ENCODE measurements at places on chromosomes 1 and 21.

GRCh38 chr1:107952989-107953388, 12.0 kb downstream of the VAV3 start:
- DNase-seq, result no peak

- DNase-seq, result no peak
Observed at GRCh38 chr1:211386921-211387320, 60.3 kb downstream of the TRAF5 start.

GRCh38 chr1:39434797-39435395, 56.5 kb upstream of the BMP8A start:
- DNase-seq, result no peak

DNA sequence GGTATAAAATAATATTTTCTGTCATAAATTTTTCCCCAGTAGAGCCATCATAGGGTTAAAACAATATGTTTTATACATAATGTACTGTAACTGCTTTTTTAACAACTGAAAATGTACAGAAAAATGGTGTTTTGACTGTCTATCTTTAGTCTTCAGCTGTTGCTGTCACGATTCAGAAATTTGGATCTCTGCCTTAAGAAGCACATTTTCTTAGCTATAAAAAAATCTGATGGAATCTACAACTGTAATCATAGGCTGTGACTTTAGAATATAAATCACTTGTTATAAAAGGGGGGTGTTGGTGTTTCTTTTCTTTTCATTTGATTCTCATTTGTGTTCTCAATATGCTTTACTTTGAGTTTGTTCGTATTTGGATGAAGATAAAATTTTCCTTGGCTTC, 187.5 kb downstream of the PDE4B start:
- DNase-seq, result no peak

GRCh38 chr1:112356765-112357164, 39.2 kb upstream of the CTTNBP2NL start:
- DNase-seq, result no peak

GRCh38 chr1:198019126-198019525, 102.0 kb downstream of the LHX9 start:
- no peak for DNase-seq

DNA sequence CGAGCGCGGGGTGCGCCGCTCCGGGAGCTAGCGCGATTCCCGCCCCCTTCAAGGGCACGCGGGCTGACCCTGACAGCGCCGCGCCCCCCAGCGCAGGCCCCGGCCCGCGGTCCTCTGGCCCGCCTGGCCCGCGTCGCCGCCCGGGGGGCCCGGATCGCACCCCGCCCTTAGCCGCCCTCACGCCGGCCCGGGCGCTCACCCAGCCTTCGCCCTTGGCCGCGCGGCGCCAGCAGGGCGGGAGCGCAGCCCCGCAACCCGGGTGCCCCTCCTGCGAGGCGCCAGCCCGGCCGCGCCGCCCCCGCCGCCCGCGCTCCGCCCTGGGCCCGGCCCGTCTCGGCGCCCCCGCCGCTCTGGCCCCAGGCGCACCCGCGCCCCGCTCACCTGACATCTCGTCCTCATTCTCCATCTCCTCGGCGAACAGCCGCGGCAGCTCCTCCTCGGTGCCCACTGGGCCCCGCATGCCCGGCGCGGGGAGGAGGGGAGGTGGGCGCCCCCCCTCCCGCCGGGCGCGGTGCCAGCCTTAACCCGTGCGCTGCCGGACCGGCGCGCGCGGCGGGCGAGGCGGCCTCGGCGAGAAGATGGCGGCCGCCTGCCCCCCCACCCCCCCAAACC, 451 bp downstream of the CHD5 start:
- no peak for DNase-seq

DNA sequence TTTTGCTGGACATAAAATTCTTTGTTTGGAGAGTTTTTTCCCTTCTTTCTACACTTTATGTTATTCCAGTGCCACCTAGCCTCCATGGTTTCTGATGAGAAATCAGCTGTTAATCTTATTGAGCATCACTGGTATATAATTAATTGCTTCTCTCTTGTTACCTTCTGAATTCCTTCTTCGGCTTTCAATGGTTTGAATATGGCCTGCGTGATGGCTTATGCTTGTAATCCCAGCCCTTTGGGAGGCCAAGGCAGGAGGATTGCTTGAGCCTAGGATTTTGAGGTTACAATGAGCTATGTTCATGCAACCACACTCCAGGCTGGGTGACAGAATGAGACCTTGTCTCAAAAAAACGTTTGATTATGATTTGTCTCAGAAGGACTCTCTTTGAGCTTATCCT, 13.0 kb upstream of the CNIH4 start:
- DNase-seq, result no peak

- DNase-seq, result peak; percentile 7
Observed at GRCh38 chr1:221439747-221440501, 302.0 kb downstream of the DUSP10 start.

- peak; percentile 27 for DNase-seq
Observed at GRCh38 chr1:216750031-216750627, 26.9 kb upstream of the ESRRG start.

DNA sequence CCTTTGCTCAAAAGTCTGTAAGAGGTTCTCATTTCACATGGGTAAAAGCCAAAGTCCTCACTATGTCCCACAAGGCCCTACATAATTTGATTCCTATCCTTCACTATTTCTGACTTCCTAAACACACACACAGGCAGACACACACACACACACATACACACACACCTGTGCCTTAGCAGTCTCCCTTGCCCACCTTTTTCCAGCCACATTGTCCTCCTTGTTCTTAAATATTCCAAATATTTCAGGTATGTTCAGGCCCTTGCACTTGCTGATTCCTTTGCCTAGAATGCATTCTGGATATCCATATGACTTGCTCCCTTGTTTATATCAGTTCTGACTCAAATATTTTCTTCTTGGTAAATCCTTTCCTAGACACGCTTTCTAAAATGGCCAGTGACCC, 54.6 kb downstream of the NTNG1 start:
- no peak for DNase-seq

GRCh38 chr1:59212706-59213105, 84.2 kb upstream of the FGGY start:
- DNase-seq, result no peak

DNA sequence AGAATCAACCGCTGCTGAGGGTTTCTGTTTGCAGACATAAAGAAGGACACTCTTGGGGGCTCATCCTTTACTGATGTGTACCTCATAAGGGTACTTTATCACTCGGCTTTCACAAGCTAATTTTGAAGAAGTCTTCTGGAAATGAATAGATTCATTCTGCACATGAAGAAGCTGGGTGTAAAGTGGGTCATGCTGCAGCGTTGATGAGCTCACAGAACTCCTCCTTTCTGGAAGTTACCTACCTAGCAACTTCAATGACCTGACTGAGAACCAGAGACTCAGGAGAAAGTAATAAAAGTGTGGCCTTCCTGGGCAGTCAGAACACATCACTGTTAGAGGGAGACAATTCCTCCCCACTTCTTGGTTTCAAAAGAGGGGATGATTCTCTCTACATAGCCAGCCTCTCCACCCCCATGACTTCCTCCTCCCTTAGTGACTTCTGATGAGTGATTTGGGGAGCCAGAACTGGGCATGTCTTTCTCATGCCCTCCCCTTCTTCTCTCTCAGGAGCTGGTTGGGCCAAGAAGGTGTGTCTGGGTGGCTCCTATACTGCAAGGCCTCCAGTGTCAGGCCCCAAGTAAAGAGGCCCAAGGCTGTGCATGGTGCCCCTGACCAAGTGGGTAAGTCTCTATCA, 27.0 kb downstream of the PCNX2 start:
- DNase-seq, result no peak

GRCh38 chr1:194013561-194013960, 827.1 kb upstream of the B3GALT2 start:
- no peak for DNase-seq

GRCh38 chr1:1559066-1559465, 15.6 kb downstream of the SSU72 start:
- DNase-seq, result no peak

DNA sequence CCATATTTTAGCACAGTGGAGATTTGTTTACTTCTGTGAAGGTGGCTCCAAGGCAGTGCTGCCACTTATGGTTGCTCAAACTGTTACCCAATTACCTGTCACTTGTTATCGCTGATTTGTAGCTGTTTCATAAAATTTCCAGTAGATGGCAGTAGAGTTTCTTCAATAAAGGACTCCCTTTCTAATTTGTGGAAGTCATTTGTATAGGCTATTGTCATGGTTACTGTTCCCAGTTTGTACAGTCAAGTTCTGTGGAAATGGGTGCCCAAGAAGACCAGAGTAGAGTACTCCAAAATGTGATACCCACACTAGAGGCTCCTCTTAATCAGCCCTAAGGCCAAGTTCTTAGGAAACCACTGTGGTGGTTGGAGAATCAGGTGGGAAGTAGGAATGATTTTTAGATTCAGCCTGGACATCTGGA, 186.1 kb downstream of the CLEC20A start:
- DNase-seq, result peak; percentile 81

DNA sequence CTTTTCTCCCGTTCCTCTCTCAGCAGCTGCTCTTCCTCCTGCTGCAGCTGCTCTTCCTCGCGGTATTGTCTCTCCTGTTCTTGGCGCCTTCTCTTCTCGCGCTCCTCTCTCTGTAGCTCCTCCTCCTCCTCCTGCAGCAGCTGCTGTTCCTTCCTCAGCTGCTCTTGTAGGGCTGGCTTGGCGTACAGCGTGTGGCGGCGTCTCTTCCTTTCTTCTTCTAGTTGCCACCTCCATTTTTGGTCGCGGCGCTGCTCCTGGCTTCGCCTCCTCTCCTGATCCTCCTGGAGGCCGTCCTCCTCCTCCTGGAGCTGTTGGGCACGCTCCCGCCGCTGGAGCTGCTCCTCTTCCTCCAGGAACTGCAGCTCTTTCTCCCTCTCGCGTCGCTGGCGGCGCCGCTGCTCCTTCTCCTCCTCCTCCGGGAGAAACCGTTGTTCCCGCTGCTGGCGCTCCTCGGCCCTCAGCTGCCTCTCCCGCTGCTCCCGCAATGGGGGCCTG, 4.8 kb downstream of the TCHH start:
- peak; percentile 53 for DNase-seq

DNA sequence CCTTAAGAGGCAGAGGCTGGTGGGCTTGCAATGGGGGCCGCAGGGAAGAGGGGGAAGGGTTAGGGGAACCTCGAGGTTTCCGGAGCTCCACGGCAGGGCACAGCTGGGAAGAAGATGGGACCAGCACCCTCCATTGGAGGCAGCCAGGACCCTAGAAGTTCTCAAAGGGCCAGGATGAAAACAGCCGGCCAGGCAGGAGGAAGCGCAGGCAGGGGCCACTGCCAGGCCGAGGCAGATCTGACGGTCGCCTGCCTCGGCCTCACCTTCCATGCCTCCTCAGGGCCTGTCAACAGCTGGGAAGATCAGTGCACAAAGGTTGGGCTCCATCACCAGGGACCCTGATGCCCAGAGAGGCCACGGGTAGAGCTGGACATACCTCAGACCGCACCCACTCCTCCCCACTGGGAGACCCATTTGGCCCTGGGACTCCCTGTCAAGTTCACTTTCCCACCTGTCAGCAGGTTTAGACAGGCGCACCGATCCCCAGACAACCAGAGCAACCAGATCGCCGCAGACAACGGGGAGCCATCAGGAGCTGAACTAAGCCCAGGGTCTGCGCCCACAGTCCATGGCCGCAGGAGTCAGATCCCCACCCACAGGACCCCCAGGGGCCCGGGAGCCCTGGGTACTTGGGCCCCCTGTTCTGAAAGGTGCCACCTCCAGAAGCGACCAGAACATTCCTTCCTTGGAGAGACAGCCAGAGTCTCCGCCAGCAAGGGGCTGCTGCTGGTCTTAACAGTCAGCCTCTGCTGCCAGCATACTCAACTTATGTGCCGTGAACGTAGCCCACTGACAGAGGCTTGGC, 2.2 kb downstream of the SLC19A1 start:
- DNase-seq, result no peak

DNA sequence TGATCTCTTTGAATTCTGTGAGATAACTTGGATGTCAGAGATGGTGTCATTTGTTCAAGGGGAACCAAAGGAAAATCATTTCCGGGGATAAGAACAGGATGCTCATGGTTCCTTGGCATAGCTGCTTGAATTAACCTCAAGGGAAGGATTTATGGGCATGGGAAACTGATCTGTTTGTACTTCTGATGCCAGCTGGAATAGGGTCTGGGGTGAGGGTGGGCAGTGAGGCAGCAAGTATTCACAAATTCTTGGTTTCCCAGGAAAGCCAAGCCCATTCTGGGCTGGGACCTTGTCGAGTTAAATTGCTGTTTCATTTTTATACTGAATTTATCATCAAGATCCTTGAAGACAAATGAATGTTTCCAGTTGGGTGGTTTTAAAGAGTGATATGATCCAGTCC, 14.1 kb downstream of the INTS3 start:
- no peak for DNase-seq

DNA sequence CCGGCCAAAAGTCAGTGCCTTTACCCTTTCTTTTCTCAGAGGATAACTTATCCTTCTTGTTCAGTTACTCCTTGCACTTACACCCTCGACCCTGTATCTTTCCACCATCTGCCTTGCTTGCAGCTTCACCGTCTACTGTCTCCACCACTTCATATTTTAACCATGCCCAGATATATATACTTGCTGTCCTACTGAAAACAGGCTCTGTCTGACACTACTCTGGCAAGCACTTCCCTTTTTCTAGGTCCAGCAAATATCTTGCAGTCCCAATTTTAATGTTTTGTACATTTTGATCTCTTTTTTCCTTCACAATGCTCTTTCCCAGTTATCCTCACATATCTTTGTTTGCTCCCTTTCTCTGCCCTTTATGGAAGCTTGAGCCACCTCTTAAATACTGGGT, 308.6 kb downstream of the TPR start:
- DNase-seq, result no peak

- DNase-seq, result peak; percentile 38
Observed at GRCh38 chr21:42669041-42669440, 15.6 kb downstream of the PDE9A start.

GRCh38 chr1:231387770-231388669, 34.1 kb downstream of the EGLN1 start:
- no peak for DNase-seq

GRCh38 chr1:118992868-118993699, 4.9 kb upstream of the TBX15 start:
- DNase-seq, result no peak

DNA sequence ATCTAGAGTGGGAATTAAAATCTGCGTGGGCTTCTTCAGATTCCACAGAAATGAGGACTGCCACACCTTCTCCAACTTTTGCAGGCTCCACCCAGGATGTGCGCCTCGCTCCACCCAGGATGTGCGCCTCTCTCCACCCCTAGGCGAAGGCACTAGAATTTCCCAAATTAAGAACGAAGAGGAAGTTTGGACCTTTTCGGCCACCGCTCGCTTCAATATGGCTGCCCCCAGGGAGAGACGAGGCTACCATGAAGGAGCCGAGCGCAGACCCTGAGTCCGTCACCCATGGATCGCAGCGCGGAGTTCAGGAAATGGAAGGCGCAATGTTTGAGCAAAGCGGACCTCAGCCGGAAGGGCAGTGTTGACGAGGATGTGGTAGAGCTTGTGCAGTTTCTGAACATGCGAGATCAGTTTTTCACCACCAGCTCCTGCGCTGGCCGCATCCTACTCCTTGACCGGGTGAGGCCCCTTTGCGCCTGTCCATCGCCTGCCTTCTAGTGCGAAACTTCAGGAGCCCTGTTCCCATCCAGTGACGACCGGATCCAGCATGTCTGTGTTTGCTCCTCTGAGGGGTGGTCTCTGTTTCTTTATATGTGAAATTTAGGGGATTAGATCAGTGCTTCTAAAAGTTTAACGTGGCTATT, at the start of the genes CRYZ and TYW3:
TSS of gene CRYZ (minus strand) at position 91 of the 644 bp plus-strand sequence. CDS start 8,229 bp downstream, outside the sequence.
TSS of gene TYW3 (plus strand) at position 193 of the 644 bp plus-strand sequence. CDS start at position 286, 93 bp downstream.
- peak; percentile 68 for DNase-seq

- no peak for DNase-seq
Observed at GRCh38 chr21:15775981-15776380, 46.2 kb downstream of the USP25 start.
